ENCODE measurements at places on chromosomes 11 and 22.

DNA sequence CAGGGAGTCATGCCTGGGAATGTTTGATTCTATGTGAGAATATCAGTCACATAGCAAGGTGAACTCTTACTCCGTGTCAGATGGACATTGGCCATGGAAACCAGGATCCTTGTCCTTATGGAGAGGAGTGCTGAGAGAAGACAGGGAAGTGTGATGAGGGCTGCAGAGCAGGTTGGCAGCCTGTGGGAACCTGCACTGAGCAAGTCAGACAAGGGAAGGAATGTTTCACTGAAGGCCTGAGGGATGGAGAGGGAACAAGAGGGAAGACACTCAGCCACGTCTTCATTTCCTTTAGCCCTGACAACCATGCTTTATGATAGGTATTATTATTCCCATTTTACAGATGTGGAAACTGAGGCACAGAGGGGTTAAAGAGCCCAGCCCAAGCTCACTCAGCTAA is 38.4 kb upstream of the HORMAD2 start:
- DNase-seq: peak; percentile 20

- DNase-seq: no peak
These were observed 60.2 kb downstream of the PDE2A start for GRCh38 chr11:72613977-72614376.

- no peak for DNase-seq
These were observed 20.3 kb upstream of the VPS37C start for GRCh38 chr11:61181489-61181888.

DNA sequence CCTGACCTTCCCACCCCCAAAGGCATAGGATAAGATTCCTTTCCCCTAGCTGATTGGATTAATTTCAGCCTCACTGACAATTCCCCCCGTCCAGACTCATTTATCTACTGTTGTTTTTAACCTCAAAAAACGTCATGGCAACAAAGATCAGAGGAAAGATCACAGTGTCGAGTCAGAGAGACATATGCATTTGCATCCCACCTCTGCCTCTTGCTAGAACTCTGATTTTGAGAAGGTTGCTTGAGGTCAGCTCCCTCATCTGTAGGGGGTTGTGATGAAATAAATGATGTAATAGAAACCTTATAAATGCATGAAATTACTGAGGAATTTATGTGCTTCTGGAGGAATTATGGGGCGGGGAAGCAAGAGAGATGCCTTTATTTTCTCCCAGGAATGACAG is 53.3 kb upstream of the SYN3 start:
- DNase-seq: no peak

Measured in SJSA1 (cell line).